ENCODE measurements at places on chromosomes 7 and 10.

GRCh38 chr7:117564080-117564479 lies 84.3 kb downstream of the CFTR start:
- DNase-seq: no peak

- no peak for DNase-seq
These were observed 97.4 kb downstream of the CHN2 start for GRCh38 chr7:29291723-29292618.

DNA sequence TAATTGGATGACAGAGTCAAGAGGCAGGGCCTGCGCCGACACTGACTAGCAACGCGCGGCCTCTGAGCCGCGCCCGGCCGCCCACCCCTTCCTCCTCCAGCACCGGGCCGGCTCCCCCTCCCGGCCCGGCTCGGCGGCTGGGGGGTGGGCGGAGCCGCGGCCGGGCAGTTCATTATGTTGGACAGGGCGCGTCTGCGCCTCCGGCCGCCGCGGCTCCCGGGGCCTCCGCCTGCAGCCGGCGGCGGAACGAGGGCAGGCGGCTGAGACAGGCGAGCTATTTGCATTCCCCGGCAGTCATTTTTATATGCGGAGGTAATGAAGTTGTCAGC lies 106.7 kb downstream of the SNX10 start:
- peak; percentile 35 for DNase-seq

- peak; percentile 68 for DNase-seq
These were observed 46.1 kb downstream of the ZCCHC24 start for GRCh38 chr10:79399223-79399831.

DNA sequence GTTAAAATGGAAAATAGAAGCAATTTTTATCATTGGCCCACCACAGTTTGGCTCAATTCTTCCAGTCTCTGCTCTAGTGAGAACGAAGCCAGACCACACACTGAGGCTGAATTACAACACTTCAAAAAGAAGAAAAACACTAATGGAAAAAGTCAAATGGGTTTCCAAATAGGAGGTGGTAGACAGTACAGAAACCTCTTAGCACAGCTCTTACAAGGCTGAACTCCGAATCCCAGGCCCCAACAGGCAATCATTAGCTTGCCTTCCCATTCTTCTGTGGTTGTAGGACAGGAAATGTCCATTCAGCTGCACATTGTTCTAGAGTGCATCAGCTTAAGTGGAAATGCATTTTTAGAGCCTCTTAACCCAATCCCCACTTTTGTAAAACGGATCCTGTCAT lies 115.1 kb upstream of the MEOX2 start:
- no peak for DNase-seq

- DNase-seq: no peak
These were observed 1.5 kb upstream of the JAKMIP3 start for GRCh38 chr10:132064082-132064755.

- no peak for DNase-seq
These were observed 253.6 kb downstream of the STK31 start for GRCh38 chr7:23963461-23964165.

DNA sequence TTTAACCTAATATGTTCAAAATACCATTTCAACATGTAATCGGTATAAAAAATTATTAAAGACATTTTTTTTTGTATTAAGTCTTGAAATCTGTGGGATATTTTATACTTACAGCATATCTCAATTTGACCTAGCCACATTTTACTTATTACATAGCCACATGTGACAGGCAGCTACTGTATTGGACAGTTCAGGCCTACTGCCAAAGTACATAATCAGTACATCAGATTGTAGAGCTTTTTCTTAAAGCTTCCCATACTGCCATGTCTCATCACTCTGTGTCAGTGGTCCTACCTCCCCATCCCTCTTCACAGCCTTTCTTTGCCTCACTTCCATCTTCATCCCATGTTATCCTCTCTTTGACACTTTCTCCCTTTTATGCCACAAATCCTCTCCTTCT lies 43.0 kb downstream of the LOXL4 start:
- no peak for DNase-seq

- no peak for DNase-seq
These were observed 28.9 kb downstream of the NXPH1 start for GRCh38 chr7:8462309-8462708.

DNA sequence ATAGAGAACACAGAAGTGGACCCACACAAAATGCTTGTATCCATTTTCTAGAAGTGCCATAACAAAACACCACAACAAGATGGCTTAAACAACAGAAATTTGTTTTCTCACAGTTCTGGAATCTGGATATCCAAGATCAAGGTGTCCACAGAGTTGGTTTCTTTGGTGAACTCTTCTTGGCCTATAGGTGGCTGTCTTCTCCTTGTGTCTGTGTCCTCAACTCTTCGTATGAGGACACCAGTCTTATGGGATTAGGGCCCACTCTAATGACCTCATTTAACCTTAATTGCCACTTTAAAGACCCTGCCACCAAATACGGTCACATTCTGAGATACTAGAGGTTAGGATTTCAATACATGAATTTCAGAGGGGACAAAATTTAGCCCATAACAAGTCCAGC lies 30.8 kb upstream of the C10orf71 start:
- no peak for DNase-seq

DNA sequence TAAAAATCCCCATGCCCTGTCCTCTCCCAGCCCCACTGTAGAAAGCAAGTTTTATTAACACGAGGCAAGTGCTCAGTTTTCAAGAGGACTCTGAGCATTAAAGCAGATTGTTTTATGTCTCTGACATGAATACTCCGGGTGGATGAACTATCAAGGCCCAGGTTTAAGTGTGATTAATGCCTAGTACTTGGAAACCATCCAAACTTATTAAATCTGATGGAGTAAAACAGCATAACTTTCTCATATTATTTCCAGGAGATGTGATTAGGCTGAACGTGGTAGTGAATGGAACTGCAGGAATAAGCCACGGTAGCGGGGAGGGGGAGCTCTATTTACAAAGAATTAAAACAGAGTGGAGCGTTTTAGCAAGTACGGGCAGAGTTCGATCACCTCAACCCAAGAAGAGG lies 144.2 kb upstream of the RNF32 start:
- no peak for DNase-seq

- DNase-seq: no peak
These were observed 43.5 kb downstream of the VTI1A start for GRCh38 chr10:112490545-112490944.

- no peak for DNase-seq
These were observed 264.5 kb upstream of the SEMA3C start for GRCh38 chr7:81183326-81183725.

DNA sequence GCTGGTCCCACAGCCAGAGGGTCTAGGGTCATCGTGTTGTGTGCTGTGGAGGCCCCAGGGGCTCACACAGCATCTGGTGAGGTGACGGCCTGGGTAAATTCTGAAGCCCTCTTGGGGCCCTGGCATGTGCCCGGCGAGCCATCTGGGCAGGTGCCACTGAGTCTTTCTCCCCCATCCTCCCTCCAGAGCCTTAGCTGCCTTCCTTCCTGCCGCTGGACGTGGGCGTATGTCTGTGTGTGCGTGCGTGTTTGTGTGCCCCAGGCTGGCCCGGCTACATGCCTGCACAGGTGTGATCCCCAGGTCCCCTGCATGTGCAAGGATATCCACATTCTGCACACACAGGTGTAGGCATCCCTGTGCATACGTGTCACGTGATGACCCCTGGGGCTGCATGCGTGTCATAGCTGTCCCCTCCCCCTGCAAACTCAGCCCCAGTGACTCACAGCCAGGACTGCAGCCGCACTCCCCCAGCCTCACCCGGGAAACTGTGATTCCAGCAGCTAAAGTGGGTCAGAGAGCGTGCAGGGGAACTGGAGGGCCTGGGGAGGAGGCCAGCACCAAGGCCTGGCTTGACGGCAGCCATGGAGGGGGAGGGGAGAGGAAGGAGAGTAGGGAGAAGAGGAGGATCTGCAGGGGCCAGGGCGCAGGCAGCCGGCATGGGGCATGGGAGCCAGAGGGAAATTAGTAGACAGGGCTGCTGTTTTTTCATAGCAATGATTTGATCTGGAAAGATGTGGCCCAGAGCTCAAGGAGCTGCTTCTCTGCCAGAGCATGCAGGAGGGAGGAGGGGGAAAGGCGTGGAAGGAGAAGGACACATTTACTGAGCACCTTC lies 46.4 kb downstream of the ELFN1 start:
- no peak for DNase-seq

DNA sequence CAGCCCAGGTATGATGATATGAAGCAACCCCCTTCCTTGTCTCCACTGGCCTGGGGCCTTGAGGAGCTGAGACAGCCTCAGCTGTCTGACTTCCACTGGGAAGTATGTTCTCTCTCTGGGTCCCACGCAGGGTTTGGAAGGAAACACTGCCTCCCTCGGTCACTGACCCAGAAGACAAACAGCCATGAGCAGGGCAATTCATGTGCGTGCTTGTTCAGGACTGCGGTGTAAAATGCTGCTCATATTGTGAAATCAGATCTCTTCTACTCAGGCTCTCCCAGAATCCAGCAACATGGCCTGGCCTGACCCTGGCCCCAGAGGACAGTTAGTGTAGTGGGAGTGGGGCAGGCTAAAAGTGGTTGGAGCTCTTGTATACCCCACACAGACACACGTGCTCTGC lies 2.8 kb downstream of the CLCN1 start:
- peak; percentile 67 for DNase-seq

GRCh38 chr10:24904824-24905223 lies 47.6 kb downstream of the PRTFDC1 start:
- DNase-seq: no peak

GRCh38 chr7:48904975-48905374 lies 19.4 kb upstream of the CDC14C start:
- DNase-seq: no peak

DNA sequence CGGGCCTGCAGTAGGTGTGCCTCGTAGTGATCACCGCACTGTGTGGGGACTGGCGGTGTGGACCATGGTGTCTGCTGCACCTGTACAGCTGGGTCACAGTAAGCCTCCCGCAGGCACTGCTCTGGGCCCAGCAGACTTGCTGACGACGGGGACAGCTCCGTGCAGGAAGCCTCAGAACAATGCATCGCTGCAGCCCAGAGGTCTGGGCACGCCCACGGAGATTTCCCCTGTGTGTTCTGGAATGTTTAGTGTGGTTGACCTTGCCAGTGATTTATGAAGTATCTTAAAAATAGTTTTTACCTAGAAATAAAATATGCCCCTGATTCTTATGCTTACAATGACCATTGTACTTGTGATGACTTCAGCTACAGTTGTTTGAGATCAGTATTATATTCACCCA lies 59.1 kb upstream of the ZNF32 start:
- DNase-seq: no peak

DNA sequence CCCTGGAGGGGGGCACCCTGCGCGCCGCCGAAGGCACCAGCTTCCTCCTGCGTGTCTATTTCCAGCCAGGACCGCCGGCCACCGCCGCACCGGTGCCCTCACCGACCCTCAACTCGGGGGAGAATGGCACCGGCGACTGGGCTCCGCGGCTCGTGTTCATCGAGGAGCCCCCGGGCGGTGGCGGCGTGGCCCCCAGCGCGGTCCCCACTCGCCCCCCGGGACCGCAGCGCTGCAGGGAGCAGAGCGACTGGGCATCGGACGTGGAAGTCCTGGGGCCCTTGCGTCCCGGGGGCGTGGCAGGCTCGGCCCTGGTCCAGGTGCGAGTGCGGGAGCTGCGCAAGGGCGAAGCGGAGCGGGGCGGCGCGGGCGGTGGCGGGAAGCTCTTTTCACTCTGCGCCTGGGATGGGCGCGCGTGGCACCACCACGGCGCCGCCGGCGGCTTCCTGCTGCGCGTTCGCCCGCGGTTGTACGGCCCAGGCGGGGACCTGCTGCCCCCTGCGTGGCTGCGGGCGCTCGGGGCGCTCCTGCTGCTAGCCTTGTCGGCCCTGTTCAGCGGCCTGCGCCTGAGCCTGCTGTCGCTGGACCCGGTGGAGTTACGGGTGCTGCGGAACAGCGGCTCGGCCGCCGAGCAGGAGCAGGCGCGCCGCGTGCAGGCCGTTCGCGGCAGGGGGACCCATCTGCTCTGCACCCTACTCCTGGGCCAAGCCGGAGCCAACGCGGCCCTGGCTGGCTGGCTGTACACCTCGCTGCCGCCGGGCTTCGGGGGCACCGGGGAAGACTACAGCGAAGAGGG lies 594 bp downstream of the CNNM1 start:
- no peak for DNase-seq

- DNase-seq: no peak
These were observed 47.8 kb downstream of the NOD1 start for GRCh38 chr7:30430777-30431176.

- DNase-seq: peak; percentile 24
These were observed 208.7 kb upstream of the PHYHIPL start for GRCh38 chr10:58967551-58968388.

DNA sequence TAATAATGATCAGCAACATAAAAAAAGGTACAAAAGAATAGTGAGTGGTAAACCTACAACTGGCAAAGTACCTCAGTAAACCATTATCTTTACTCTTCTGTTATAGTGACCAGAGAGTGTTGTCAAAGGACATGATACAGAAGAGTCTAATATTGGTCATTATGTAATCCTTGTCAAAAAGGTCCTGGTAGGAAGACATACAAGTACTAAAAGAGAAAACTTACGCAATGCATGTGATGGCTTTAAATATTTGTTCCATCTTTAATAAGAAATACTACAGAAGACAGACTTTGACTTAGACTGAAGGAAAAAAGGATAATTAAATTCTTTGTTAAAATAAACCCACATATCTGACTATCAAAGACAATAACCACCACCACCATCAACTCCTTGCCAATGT lies 6.5 kb downstream of the DOCK4 start:
- DNase-seq: no peak

GRCh38 chr7:128807191-128807590 lies 15.4 kb downstream of the CCDC136 start:
- no peak for DNase-seq

GRCh38 chr7:138064856-138065357 lies 11.4 kb upstream of the AKR1D1 start:
- DNase-seq: no peak

- peak; percentile 36 for DNase-seq
These were observed 176.6 kb upstream of the SP4 start for GRCh38 chr7:21251151-21251800.

- DNase-seq: no peak
These were observed 16.5 kb upstream of the NT5C3A start for GRCh38 chr7:33079096-33079495.
